ENCODE measurements at places on chromosomes 6 and 20.

DNA sequence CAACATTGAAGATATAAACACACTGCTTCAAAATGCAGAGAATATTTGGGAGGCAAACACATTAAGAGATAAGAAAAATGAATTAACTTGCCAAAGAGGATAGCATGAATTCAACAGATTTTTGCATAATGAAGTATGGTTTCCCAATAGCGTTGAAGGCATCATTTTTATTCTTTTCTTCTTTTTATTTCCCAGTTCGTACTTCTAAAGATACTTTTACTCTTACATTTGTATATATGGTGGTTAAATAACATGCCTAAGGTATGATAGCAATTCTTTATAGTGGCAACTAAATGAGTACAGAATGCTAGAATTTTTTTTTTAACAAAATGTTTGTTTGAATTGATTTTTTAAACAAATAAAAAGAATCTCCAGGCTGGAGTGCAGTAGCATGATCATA, 473.4 kb upstream of the MARCKS start:
- no peak for DNase-seq

DNA sequence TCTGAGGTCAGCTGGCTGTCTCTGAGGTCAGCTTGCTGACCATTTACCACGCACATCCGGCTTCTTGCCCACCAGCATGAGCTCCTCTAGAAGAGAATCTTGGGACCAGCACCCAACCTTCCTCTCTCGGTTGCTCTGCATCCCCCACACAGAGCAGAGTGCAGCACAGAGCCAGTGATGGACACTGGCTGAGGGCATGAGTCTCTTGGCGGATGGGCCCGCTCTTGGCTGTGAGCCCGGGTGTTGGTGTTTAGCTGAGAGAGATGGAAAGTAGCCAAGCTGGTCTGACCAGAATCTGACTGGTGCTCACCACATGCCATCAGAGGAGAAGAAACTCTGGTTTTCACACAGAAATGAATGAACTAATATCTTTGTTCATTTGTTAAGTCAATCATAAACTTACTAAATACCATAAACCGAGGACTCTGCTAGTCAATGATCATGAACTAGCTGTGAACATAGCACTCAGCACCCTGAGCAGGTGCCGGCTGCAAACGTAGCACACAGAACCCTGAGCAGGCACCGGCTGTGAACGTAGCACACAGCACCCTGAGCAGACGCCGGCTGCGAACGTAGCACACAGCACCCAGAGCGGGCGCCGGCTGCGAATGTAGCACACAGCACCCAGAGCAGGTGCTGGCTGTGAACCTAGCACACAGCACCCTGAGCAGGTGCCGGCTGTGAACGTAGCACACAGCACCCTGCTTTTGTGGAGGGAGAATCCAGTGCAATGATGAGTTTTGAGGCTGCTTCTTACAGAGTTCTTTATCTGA, 10.4 kb upstream of the THBS2 start:
- no peak for DNase-seq

DNA sequence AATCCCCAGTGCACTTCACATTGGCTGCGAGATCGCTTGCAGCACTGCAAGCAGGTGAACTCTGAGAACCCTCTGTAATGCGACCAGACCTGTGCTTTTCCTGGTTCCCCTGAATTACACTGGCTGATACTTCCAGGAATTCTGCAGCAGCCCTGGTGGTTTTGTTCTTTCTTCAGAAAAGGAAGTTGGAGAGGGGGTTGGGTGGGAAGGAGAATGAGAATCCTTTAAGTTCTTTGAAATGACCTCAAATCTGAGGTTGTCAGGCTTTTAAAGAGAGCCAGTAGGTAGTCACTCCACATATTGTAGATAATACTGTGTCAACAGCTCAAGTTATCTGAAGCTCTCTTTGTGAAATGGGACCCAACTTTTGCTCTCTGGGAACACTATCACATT, 62.4 kb downstream of the GCNT2 start:
- no peak for DNase-seq

- no peak for DNase-seq
Measured at GRCh38 chr6:64081453-64081852, 445.9 kb downstream of the PHF3 start.

- DNase-seq: peak; percentile 50
Measured at GRCh38 chr20:57473246-57474048, 51.5 kb downstream of the CTCFL start.

DNA sequence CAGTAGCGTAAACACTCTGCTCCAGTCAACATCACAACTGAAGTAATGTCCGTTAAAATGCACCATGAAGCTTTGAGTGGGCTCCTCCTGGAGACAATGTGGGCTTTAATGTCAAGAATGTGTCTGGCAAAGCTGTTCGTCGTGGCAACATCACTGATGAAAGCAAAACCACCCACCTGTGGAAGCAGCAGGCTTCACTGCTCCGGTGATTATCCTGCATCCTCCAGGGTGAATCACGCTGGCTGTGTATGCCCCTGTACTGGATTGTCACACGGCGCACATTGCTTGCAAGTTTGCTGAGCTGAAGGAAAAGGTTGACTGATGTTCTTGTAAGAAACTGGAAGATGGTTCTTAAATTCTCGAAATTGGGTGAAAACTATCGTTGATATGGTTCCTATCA, 128.5 kb downstream of the MOXD1 start:
- DNase-seq: no peak

DNA sequence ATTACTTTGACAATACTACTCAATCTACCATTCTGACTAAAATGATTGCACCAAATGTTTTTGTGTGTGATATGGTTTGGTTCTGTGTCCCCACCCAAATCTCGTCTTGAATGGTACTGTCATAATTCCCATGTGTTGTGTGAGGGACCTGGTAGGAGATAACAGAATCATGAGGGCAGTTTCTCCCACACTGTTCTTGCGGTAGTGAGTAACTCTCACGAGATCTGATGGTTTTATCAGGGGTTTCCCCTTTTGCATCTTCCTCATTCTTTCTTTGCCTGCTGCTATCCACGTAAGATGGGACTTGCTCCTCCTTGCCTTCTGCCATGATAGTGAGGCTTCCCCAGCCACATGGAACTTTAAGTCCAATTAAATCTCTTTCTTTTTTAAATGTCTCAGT, 20.8 kb downstream of the SYCP2 start:
- no peak for DNase-seq

- DNase-seq: no peak
Measured at GRCh38 chr6:164926686-164927085, 382.7 kb downstream of the C6orf118 start.

GRCh38 chr6:23446469-23446967, 679.5 kb upstream of the NRSN1 start:
- DNase-seq: no peak

DNA sequence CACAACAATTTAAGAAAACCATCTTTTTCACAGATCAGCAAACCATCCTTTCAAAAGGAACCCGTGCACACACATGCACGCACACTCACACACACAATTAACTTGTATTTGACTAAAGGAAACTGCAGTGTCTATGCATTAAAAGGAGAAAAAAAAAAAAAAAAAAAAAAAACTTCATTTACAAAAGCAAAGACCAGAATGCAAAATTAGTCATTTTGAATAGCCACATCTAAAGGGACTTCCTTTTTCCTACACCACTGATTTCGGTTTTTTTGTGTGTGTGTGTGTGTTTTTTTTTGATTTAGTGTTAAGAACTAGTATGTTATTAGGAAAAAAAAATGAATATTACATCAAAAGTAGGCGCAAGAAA, 6.3 kb downstream of the ZMYND8 start:
- no peak for DNase-seq

DNA sequence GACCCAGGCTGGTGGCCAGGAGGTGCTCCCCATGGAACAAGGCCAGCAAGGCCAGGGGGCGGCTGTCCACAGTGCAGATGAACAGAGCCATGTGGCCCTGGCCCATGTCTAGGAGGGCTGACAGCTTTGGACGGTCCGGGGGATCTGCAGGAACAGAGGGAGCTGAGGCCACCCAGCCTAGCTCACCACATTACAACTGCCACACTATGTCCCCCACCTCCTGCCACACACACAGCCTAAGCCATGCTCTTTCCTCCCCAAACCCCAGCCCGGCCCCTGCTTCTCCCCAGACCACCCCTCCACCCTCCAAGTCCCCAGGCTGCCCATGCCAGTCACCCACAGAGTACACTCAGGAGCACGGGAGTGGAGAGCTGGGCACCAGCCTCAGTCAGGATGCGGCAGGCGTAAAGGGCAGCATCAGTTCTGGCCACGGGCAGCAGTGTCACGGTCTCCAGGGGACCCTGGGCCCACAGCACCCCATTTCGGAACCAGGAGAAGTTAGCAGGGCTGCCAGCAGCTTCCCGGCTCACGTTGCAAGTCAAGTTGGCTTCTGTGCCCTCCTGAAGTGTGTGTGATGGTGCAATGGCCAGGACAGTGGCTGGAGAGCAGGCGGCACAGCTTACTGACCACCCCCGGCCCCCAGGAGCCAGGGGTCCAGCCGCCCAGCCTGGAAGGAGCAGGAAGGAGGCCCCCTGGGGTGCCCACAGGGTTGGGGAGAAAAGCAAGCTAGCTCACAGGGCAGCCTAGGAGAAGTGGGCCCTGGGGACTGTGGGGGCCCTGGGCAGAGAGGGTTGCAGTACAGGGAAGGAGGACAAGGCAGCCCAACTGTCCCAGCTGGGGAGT, 15.2 kb upstream of the ADAM33 start:
- DNase-seq: no peak

DNA sequence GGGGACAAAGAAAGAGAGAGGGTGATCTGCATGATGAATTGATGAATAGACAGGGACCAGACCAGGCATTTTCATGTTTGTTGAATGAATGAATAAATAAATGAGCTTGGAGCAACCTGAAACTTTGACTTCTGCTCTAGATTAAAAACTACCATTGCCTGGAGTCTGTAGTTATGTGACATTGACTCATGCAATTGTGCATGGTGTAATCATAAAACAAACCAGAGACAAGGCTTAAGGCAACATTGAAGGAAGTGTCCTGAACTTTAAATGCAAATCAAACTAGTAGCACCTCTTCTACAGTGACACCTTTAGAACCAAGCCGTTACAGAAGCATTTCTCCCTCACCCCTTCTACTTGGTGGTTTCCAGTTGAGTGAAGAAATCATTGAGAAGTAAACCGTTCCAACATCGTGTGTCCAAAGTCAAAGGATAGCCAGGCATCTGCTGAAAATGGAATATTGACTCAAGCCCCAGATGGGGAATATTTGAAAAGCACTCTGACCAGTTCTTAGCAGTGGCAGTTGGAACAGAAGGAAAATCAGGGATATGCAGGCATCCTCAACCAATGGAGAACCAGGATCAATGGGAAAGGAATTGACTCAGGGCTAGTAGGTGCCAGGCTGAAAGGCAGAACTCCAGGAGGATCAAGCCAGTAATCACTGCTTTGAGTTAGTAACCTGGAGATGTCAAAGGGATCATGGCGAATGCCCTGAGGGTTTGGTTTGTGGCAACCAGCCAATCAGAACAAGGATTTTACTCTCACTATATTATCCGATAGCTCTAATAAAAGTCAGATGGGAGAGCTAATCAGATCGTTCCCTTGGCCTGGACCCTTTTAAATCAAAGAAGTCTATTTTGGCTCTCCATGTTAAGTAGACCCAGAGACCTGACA, 171.2 kb upstream of the TSHZ2 start:
- DNase-seq: no peak

GRCh38 chr6:25844518-25844917, 12.7 kb upstream of the SLC17A1 start:
- DNase-seq: no peak

DNA sequence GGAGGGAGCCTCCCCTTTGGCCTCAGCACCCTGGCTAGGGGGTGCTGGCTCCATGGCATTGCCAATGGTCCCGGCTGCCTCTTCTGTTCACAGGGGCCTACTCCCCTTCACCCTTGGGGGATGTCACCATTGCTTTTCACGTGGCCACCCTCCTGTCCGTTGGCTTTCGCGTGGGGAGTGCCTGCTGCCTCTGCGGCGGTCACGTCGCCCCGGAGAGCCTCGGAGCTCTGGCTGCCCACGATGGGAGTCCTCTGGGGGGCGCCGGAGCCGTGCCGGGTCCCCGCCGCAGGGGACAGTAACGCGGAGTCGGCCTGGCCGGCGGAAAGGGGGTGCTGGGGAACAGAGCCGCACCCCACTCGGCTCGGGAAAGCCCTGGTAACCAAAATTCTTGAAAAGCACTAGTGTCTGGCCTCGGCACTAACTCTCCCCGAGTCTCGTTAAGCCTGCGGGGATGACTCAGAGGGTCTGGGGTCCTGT, 661 bp upstream of the HEBP2 start:
- DNase-seq: peak; percentile 62

- DNase-seq: no peak
Measured at GRCh38 chr6:109362102-109362884, 20.0 kb downstream of the CD164 start.

DNA sequence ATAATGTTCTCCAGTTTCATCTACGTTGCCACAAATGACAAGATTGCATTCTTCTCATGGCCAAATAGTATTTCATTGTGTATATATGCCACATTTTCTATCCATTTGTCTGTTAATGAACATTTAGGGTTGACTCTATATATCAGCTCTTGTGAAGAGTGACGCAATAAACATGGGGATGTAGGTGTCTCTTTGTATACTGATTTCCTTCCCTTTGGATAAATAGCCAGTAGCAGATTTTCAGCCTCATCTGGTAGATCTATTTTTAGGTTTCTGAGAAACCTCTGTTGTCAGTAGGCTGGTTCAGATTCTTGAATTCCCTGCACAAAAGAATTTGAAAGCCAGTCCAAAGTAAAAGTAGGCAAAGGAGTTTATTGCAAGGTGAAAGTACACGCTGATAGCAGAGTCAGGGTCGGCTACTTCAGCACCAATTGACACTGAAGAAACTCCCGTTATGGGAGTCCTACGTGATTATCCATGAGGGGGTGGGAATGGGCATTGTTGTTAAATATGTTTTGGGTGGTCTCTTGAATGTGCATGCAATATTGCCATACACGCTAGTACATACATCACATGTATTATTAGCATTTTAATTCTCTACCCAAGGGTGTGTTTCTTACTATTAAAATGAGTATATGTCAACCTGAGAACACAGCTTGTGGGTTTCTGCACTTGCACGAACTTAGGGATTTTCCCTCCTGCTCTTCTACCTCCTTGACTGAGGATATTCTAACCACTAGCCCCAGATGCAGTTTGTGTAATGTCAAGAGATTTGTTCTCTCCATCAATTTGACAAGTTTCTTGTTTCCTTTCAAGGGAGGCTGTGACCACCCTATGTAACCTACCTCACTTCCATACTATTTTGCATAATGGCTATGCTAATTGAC, 14.4 kb upstream of the SLC17A2 start:
- DNase-seq: no peak

GRCh38 chr6:127515234-127515793, 3.8 kb downstream of the MTCL3 start:
- peak; percentile 48 for DNase-seq

GRCh38 chr20:63090052-63090451, 83.3 kb upstream of the BHLHE23 start:
- DNase-seq: peak; percentile 4

DNA sequence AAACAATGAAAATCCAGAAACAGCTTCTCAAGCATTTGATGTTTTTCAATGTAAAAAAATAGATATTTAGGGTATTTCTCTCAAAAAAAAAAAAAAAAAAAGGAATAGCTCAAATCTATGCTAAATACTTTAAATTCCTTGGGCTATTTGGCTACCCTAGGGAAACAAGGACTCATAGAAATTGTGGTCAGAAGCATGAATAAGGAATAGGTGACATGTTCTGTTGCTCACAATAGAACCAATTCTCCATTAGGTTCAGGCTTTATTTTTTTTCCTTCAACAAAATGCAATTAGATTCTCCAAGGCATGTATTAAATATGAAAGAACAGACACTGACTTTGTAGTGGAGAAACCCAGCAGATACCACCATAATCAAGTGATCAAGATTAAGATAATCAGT, 904.3 kb upstream of the FLRT3 start:
- no peak for DNase-seq
